ENCODE measurements at places on chromosomes 5 and 9.

DNA sequence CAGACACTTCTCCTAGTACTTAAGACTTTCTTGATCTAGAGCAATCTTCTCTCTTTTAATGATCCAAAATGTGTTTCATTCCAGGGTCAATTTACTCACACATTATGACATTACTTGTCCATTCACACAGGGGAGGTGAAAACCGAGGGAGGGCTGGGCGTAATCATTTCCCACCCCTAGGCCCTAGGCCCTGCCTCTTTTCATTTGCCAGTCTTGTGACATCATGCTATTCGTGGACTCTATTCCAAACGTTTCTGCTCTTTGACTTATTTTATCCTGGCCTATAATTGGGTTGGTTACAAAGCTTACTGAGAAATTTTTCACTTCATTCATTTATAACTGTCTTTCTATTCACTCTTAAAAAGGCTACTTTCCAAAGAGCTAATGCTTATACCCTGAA lies 2.4 kb downstream of the DCAF12 start:
- DNase-seq, result no peak

- no peak for DNase-seq
These were observed 116.5 kb downstream of the GDNF start for GRCh38 chr5:37723162-37723961.

DNA sequence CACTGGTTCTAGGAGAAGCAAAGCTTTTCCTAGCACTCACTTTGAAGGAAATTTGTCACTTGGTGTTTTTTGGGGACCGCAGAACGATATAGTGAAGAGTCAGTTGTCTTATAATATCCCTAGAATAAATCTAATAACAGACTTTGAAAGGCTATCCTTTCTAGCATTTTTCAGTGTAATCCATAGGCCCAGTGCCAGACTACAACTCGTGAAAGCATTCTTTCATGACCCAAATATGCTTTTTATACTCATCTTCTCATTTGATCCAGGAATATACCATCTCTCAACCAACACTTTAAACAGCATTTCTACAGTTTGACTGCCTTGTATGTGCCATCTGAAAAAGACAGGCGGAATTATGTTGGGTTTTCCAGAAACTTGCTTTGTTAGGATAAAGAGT lies 104.0 kb downstream of the ERCC6L2 start:
- no peak for DNase-seq

DNA sequence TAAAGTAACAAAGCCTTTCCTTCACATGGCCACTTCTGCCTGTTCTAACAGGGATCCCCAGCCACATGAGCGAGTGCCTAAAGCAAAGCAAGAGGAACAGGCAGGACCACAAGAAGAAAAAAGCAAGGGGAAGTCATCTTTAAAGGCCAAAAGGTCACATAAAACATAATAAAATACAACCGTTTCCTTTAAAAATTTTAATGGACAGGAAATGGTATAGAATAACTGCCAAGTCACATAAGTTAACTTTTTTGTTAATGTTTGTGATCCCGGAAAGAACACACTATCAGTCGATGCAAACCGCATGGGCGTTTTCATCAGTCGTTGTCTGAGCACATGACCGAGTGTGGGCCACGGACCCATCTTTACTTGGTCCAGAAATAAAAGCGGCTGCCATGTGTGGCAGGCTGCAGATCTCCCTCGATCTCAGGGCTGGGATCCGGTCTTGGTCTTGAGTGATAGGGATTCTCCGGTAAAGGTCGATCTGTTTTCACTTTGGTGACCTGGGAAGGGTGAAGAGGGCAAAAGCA lies 15.6 kb downstream of the NDUFA8 start:
- DNase-seq, result no peak

DNA sequence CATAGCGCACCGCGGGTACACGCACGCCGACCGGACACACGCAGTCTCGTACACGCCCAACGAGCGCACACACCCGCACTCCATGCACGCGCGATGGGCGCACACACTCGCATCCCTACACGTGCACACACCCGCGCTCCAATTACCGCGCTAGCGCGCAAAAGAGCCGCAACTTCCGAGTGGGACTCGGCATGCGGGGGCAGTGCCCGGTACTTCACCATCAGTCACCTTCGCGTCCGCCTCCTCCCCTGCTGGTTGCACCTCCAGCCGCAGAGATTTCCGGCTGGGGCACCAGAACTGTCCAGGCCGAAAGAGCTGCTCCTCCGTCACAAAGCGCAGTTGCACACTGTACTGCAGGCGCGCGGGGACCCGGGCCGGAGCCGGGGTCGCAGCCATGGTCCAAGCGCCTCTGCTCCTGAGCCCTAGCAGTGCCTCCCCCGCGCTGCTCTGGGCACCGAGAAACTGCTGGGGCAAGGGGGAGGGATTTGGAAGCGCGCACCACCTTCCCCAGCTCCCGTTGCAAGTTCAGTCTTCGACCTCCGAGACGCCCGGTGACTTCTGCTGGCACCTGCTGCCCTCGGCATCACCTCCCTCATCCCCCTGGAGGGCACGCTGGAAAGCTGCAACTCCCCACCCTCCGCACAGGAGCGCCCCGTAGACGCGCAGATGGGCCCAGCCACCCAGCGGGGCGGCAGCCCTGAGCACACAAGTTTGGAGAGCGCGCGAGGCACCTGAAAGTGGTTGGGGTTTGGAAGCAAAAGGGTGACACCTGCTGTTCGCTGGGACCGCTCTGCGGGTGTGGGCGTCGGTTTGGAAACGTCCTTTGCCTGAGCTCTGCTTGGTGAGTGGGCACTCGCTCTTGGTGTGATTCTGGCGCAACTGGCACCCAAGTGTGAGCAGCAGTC lies 337.4 kb upstream of the PUM3 start:
- DNase-seq, result no peak

DNA sequence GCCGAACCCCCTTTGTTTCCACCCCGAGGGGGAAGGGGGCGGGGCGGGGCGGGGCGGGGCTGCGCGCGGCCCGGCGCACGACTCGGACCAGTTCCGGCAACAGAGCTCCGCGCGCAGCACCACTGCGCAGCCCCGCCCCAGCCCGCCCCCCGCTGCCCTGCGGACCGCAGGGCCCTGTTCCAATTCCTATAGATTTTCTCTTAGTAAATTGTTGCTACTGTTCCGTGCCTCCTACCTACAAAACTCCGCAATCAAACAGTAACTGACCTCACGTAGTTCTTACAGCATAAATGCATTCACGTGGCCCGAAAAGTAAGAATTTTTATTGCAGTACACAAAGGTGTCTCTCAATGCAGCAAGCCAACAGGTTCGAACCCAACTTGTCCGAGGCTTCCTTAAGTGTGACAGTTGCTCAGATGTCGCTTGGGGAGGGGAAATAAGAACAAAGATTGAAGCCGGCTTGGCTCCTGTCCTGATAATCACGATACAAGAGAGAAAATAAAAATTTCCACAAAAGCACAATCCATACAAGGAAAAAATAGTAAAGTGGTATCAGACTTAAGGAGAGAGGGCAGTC lies 1.2 kb upstream of the RNF38 start:
- DNase-seq, result no peak

GRCh38 chr9:20599195-20599594 lies 23.1 kb downstream of the MLLT3 start:
- no peak for DNase-seq

DNA sequence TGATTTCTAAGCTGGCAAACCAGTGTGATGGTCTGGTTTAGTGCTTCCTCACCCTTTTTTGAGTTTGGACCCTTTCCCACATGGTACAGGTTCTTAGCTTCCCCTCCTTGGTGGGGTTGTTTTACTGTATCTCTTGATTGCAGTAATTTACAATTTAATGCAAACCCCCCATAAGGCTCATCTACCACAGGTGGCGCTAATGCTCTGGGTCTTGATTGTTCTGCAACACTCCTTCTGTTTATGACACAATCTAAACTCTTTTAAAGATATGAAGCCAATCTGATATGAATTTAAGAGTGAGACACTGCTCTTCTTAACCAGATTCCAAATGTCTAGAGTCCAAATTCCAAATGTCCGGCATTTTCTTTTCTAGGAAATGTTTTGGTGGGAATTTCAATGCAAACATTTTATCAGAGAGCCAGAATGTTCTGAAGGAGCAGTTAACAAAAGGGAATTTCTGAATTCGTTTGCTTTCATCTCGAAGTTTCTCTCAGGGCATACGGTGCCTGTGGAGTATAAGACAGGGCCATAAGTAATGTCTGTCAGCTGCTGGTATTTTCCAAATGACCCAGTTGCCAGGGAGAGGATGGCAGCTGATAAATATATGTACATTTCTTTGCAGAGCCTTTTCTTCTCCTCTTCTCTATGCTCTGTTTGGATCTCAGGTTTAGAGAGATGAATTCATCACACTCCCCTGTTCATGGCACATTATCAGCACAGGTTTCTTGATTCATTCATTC lies 246.8 kb downstream of the ARHGAP26 start:
- DNase-seq, result peak; percentile 19

All from CD4-positive, alpha-beta T cell treated with Interferon gamma for 1 hour (primary cell).